ENCODE measurements at places on chromosomes 13 and 19.

DNA sequence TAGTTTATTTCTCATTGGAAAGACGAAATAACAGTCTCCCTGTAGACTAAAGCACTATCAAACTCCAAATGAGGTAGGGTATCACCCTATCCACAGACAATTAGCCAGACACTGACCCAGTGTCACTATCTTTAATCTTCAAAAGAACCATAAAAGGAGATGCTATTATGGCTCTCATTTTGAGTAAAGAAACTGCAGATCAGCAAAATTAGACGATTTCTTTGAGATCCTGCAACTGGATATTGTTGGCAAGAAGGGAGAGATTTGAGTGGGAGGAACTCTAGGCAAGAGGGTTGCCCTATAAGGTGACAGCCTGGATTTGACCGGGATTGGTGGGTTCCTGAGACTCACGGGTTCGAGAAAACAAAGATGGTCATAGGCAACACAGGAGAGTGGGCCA, 71.2 kb downstream of the PCDH9 start:
- no peak for DNase-seq

DNA sequence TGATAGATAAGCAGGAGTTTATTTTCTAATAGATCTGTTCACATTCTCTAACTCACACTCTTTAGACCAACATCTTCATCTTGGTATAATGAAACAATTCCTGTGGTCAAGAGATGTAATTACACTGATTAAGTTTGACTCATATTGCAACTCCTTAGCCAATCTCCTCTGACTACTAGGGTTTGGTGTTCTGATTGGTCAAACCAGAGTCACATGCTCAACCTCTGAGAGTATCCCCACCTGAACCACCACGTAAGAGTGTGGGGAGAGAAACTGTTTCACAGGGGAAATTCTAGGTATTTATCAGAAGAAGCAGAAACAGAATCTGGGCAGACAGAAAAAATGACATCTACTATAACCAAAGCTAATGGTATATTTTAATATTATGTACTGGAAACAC, 42.4 kb downstream of the UQCRFS1 start:
- no peak for DNase-seq

DNA sequence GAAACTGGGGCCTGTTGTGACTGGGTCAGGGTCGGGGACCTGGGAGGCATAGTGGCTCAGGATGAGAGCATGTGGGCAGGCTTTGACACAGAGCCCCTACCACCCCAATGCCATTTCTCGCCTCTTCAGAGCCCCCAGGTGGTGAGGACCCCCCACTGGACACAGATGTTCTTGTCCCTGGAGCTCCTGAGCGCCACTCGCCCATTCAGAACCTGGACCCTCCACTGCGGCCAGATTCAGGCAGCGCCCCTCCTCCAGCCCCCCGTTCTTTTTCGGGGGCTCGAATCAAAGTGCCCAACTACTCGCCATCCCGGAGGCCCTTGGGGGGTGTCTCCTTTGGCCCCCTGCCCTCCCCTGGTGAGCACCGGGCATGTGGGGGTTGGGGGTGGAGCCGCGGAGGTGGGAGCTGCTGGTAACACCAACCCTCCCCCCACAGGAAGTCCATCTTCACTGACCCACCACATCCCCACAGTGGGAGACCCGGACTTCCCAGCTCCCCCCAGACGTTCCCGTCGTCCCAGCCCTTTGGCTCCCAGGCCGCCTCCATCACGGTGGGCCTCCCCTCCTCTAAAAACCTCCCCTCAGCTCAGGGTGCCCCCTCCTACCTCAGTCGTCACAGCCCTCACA, 10.4 kb downstream of the IGFLR1 start:
- no peak for DNase-seq

DNA sequence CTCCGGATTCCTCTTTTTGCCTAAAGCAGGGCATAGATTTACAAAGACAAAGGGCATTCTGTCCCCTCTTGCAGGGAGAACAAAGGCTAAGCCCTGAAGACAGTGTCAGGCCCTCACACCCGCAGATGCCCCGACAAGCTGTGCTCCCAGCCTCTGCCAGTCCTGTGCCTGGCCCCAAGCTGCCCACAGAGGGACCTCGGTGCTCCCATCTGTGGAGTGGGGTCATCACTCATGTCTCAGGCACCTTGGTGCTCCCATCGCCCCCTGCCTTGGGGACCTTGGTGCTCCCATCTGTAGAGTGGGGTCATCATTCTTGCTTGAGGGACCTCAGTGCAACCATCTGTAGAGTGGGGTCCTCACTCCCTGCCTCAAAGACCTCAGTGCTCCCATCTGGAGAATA, 24.3 kb downstream of the C13orf46 start:
- DNase-seq = no peak

DNA sequence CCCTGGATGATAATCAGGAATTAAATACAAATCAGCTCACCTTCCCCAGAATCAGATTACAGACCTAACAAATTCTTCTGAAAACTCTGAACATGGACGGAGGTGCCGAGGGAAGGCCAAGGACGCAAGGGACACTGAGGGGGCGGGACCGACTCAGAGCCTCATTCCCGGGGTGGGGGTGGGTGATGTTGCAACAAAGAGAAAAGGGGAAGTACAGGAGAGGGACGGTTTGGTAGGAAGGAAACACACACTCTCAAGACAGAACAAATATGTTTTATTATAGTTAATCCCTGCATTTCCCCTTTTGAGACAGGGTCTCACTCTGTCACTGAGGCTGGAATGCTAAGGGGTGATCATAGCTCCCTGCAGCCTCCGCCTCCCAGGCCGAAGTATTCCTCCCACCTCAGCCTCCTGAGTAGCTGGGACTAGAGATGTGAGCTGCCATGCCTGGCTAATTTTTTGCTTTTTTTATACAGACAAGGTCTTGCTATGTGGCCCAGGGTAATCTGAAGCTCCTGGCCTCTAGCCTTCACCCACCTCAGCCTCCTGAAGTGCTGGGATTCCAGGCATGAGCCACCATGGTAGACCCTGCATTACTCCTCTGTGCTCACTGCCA, 786 bp upstream of the LILRA2 start:
- no peak for DNase-seq

- DNase-seq = no peak
These were observed 1.7 kb upstream of the SLC10A2 start for GRCh38 chr13:103067751-103068555.

GRCh38 chr13:33913829-33914228, 95.9 kb downstream of the RFC3 start:
- DNase-seq = no peak

DNA sequence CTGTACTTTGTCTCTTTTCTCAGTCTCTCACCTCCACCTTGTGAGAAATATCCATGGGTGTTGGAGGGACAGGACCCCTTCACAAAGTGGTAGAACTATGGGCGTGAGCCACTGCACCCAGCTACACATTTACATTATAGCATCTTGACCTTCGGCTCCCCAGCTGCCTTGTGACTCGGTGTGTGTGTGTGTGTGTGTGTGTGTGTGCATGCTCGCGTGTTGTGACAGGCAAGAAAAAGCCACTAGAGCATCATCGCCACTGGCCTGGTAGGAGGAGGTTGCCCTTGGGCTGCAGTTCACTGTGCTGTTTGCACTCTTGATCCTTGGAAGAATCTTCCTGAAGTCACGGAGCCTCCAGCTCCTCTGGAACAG, 13.7 kb upstream of the ZNF888 start:
- DNase-seq = no peak

DNA sequence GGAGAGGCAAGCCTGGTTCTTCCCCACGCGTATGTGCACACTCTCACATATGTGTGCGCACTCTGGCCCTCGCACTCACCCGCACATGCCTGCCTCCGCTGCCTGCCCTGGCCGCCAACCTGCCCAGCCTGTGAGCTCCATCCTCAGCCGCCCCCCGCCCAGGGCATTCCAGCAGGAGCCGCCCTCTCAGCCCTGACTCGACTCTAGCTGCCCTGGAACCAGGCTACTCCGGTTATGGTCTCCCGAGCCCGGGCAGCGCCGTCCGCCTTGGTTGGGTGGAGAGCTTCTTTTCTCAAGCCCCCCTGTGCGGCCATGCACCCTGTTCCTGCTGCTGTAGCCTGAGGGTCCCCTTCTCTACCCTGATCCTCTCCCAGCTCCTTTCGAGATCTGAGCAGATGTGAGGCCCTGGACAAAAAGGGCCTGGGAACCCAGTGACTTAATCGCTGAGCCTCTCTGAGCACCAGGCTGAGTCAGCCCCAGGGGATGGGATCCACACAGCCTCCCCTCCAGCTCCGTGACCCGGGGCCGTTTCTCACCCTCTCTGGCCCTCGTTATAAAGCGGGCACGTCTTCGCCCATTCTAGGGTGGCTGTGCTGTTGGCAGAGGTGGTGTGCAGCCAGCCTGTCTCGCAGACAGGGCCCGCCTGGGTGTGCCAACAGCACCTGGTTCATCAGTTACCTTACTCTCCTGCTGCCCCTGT, 191.5 kb downstream of the TEX29 start:
- no peak for DNase-seq

DNA sequence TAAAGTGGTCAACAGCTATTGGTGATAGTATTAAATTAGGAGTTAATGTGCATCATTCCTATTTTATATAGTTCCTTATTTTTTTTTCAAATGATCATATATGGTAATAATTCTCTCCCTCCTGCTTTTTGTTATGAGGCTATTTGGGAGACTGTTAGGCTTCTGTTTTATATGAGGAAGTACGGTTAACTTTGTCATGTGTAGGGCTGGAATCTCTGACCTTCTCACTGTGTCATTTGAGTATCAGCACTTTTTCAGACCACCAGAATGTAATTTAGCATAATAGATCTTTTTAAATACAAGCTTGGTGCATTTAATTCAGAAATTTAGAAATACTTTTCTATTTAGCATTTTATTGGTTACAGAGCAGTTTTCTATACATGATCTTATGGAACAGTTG, 7.7 kb downstream of the DGKH start:
- no peak for DNase-seq

- DNase-seq = no peak
These were observed 3.8 kb downstream of the ATP12A start for GRCh38 chr13:24683838-24684599.

DNA sequence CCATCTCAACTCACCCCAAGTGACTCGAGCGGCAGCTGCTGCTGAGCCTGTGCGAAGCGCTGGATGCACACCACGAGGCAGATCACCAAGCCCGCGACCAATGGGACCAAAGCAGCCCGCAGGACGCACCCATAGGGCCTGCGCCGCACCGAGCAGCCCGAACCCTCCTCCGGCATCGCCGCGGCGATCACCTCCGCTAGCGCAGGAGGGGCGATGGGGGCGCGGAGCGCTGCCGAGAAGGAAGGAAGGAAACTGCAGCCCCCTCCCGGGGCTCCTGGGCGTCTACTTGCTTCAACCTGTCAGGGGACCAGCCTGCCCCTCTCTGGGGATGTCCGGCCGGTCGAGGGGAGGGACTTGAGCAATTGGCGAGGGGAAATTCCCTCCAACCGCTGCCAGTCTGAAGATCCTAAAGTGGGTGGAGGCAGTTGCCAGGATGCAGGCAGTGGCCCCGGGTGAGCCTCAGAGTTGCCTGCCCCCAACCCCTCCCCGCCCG, at the start of gene CD70:
CD70 (minus strand) TSS at position 324 of the 493 bp plus-strand sequence; CDS start at position 176, 148 bp downstream.
- DNase-seq = no peak

DNA sequence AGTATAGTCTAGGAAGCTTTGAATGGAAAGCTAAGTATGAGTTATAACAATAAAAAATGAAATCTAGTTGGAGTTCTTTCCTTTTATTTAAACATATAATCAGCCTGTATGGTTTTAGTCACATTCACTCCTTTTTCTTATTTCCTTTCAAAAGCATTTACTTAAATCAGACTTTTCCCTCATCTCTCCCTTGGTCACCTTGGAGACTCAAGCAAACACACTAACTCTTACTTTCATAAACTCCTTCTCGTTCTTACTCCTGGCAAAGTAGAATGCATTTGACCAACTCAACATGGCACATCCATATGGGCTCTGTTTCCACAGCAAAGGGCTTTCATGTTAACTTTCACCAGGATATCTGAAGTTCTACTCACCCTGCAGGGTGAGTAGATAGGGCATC, 400.0 kb downstream of the LMO7 start:
- DNase-seq = no peak

- no peak for DNase-seq
These were observed 1.1 kb downstream of the TNNI3 start for GRCh38 chr19:55156202-55157063.

DNA sequence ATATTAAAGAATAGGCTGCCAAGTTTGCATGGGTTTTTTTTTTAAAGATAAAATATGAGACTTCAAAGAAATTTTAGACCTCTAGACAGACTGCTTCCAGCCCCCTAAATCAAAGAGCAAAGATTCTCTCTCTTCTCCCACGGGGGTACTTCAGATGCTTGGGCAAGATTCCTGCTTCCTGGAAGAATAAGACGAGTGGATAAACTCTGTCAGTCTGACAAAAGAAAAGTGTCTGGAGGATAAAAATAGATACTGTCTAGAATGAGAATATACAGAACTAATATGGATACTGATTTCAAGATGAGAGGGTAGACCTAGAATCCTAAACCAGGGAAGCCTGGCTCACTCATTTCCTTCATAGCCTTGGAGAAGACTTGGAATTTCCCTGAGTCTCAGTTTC, 435.1 kb downstream of the FOXO1 start:
- no peak for DNase-seq

DNA sequence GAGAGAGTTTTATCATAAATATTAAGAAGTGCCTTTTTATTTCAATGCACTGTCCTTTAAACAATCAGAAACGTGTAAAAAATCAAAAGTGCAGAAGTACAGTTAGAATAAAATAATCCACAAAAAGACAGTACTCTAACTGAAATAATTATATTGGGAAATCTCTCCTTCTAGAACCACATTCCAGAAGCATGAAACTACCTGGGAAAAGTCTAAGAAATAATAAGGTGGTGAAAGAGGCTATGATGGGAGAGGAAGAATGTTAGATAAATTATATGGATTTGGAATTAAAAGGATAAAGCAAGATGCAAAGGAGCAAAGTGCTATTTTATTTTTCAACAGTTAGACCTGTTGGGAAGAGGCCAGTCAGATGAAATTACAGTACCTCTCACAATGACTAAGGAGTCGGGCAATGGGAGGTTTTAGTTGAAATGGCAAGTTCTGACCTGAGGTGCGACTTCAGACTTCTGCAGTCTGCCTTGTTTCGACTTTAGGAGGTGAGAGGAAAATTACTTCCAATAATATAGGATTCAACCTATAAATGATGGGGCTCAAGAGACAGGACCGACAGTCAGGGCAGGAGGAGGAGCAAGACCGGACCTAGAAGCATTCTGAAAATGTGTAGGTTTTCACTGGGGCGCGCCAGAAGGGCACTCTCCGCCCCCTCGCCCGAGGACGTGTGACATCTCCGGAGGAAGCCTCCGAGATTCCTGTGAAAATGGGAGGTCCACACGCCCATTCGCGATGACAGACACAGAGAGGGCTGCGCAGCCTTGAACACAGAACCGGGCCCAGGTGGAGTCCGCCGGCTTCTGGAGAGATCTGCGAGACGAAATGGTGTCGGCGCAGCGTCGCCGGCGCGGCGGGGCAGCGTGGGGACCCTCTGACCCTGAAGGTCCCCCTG, 717 bp downstream of the SPRYD7 start:
- no peak for DNase-seq

DNA sequence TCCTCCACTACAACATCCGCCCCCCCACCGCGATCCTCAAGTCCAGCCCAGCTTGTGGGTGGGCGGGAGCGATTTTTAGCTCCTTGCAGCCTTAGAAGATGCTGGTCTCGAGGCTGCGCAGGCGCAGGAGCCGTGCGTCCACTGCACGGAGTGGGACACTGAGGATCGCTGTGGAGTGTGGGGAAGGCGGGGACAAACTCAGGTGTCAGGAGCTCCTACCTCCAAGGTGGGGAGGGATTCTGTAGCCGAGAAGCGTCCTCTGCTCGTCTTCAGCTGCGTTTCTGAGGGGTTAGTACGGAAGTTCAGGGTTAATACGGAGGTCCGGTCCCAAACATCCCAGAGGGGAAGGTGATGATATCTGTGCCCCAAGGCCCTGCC, at the start of gene RTBDN:
RTBDN (minus strand) TSS at position 14 of the 378 bp plus-strand sequence. CDS start 4,600 bp downstream, outside the sequence.
- no peak for DNase-seq

- no peak for DNase-seq
These were observed 25.7 kb downstream of the GPX4 start for GRCh38 chr19:1129535-1129934.
